HFFc6 (cell line): ENCODE measurements at places on chromosomes 5 and 9.

GRCh38 chr5:59296317-59297264 lies 596.9 kb downstream of the PDE4D start:
- no peak for DNase-seq

GRCh38 chr5:150234576-150235499 lies 45.0 kb downstream of the SLC6A7 start:
- no peak for DNase-seq

GRCh38 chr9:136327304-136327974 lies at the start of gene GPSM1:
Gene GPSM1 (plus strand): TSS chr9:136327539. CDS start chr9:136327696, 157 bp downstream.
- peak; percentile 24 for DNase-seq

DNA sequence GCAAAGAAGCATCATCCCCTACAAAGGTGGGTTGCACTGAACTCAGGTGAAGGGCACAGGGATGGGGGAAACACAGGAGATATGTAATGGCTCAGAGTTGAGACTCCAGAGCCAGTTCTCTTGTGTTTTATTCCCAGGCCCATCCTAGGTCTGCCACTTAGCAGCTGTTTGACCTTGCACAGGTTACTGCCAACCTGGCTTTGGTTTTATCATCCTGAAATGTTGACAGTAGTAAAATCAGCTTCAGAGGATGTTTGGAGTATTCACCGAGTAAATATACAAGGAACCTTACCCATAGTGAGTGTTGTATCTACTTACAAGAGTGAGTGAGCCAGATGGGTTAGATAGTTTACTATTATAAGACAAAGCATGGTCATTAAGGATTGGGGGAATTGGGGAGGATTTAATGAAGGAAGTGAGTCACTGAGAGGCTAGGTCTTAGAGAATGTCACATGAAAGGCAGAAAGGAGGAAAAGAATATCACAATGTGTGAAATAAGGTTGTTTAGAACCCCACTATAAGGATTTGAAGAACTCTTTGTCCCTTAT lies 141.3 kb downstream of the MAN2A1 start:
- peak; percentile 50 for DNase-seq

GRCh38 chr9:130308081-130308571 lies 42.6 kb downstream of the HMCN2 start:
- DNase-seq: no peak

DNA sequence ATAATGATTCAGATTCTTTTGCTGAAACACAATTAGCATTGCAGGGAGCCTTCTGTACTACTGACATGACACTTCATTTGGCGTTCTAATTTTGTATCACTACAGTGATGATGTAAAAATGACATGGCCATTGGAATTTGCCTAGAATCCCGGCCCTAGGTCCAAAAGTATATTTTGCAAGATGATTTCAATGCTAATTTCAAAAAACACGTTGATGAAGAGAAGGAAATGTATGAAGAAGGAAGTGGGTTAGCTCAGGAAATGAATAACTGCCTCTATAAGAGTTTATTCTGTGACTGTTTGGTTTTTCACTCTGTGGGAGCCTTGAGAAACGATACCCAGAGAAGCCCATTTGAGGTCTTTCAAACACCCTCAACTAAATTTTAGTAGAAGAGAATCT lies 59.3 kb downstream of the OSTF1 start:
- DNase-seq: no peak

DNA sequence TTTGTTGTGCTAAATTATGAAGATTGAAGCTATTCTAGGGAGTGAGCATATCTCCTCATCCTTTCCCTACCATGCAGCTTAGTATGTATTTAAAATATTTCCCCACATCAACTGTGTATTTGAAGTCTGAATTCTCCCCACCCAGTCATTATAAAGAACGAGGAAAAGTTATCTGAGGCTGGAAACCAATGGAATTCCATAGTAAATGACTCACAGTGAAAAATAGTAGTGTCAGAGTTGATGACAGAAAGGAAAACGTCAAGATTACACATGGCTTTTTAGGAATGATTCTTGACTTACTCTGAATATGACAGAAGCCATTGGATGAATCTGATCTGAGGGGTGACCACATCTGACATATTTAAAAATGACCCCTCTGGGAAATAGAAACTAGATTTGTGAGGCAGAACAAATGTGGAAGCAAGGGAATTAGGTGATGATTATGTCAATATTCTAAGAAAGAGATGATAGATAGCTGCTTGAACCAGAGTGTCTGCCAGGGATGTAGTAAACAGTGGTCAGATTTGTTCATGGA lies 1768.9 kb upstream of the CDH9 start:
- DNase-seq: no peak

GRCh38 chr5:143685246-143685815 lies 126.6 kb upstream of the HMHB1 start:
- DNase-seq: no peak

- no peak for DNase-seq
These were observed 1377.5 kb upstream of the DMAC1 start for GRCh38 chr9:9177081-9177480.

GRCh38 chr5:146410272-146410671 lies 36.9 kb upstream of the TCERG1 start:
- DNase-seq: no peak

DNA sequence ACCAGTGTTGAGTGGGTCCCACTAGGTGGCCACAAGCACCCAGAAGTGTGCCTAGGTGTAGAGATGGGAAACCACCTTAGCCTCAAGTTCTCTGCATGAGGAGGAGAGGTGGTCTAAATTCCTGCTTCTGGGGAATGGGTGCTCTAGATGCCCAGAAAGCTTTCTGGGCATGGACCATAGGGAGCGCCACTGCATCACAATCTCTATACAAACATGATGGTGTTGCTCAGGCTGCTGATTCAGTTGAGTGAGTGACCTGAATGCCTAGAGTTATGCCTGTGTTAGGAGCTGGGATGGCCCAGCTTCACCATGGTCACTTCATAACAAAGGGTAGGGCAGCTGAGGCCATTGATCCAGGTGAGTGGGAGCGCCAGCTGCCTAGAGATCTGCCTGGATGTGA lies 667.9 kb upstream of the ARRDC3 start:
- DNase-seq: no peak

- DNase-seq: no peak
These were observed 80.8 kb upstream of the GRHPR start for GRCh38 chr9:37341704-37342103.

- peak; percentile 85 for DNase-seq
These were observed 49.6 kb upstream of the ADRB2 start for GRCh38 chr5:148776780-148777179.

- peak; percentile 62 for DNase-seq
These were observed 131.8 kb downstream of the GAPVD1 start for GRCh38 chr9:125393426-125393825.
